Right forelimb (tissue), 1 donor: ENCODE measurements at places on chromosomes 5 and 9.
A peak's percentile ranks its signal among the peaks of the same experiment; 100 is the strongest.

- DNase-seq = no peak
Measured at GRCh38 chr5:159478950-159479349, 148.7 kb upstream of the IL12B start.

GRCh38 chr9:93117924-93118862, 15.9 kb downstream of the NINJ1 start:
- DNase-seq = peak; percentile 31

GRCh38 chr9:112820881-112821280, 69.8 kb downstream of the SLC46A2 start:
- no peak for DNase-seq

GRCh38 chr9:121738411-121738810, 87.0 kb downstream of the DAB2IP start:
- DNase-seq = no peak

- DNase-seq = no peak
Measured at GRCh38 chr5:94820488-94820887, 202.0 kb downstream of the SLF1 start.

GRCh38 chr5:77937015-77937908, 161.1 kb upstream of the TBCA start:
- DNase-seq = no peak

DNA sequence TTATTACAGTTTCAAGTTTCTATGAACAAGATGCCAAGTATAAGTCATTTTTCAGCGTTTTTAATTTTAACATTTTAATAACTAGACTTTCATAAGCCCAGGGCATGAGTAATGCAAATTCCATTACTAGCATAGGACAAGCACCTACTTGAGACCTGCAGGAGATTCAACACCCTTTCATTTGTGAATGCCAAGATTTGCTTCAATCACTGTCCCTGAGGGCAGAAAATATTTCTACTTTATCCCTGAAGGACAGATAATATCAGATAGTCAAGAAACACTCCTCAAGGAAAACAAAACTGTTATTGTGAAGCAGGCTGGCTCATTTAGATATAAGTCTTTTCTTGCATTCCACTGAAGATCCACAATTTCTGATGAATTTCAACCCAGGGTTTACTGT, 27.7 kb upstream of the ZNF622 start:
- no peak for DNase-seq
